ENCODE measurements at places on chromosomes 4 and X.

DNA sequence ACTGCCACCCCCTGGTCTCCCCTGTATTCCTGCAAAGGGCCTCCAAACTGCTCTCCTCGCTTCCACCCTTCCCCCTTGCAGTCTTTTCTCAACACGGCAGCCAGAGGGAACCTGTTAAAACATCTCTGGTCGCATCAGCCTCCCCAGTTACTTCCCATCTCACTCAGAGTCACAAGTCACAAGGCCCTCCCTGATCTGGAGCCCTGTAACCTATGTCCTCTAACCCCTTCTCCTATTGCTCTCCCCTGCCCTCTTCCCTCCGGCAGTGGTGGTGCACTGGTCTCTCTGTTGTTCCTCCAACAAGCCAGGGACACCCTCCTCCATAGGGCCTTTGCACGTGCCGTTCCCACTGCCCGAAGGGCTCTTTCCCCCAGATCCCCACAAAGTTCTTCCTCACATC lies 73.2 kb downstream of the SH3KBP1 start:
- DNase-seq, result no peak

DNA sequence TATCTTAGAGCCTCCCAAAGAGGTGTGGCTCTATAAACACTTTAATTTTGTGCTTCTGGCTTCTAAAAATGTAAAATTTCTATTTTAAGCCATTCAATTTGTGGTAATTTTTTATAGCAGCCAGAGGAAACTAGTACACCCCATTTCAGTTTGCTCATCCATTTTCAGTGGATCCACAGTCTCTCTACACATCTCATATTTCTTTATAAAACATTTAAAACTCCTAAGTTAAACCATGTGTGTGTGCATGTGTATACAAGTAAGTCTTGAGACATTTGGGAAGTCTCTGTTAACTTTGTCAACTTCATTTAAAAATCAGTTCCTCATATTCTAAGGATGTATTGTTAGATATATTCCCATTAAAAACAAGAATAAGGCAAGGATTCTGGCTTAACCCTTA lies 273.2 kb downstream of the IL15 start:
- DNase-seq, result no peak

DNA sequence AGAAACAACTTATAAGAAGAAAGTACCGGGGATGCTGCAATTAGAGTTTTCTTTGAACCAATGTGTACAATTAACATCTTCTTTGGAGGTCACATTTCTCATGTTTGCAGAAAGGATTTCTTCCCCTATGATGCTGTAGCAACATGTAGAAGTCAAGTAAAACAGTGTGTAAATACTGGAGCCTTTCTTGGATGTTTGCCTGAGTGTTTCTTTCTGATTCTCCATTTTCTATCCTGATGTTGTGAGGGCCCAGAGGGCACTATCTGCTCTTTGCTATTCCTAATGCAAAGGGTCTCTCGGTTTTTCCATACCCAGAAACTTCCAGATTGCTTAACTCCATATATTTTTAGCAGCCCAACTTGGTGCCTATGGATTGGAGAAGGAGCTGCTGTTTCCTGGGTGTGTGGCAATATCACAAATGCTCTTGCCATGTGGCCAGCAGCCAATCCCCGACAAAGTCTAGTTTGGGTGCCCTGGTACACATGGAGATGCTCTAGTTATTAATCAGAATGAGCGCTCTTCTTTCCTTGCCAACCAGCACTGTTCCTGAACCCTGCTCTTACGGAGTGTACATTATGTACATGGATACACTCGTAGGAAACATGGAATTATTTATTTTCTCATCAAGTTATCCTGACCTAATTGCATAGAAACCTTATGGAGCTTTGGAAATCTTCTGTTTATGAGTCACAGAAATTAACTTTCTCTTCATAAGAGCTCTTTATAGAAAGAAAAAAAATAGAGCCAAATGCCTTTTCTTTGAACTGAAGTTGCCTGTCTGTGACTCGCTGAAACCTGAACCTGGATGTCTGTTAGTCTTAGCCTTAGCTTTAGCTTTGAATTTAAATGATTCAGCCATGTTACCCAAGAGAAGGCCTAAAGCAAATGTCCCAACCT lies 67.0 kb upstream of the GPC4 start:
- DNase-seq, result no peak

DNA sequence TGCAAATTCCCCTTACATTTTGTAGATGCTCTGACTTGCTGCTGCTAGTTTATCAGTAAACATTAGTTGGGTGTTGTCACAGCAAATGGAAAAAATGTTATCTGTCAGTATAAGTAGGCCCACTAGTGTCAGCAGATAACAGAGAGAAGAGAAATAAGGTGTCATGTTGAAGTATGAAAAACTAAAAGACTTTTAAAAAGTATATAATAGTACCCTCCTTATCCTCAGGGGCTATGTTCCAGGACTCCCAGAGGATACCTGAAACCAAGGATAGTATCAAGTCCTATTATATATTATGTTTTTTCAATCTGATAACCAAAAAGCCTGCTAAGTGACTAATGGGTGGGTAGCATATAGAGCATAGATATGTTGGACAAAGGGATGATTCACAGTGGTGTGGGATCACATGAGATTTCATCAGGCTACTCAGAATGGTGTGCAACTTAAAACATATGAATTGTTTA lies 11.6 kb upstream of the BMP2K start:
- DNase-seq, result peak; percentile 79

DNA sequence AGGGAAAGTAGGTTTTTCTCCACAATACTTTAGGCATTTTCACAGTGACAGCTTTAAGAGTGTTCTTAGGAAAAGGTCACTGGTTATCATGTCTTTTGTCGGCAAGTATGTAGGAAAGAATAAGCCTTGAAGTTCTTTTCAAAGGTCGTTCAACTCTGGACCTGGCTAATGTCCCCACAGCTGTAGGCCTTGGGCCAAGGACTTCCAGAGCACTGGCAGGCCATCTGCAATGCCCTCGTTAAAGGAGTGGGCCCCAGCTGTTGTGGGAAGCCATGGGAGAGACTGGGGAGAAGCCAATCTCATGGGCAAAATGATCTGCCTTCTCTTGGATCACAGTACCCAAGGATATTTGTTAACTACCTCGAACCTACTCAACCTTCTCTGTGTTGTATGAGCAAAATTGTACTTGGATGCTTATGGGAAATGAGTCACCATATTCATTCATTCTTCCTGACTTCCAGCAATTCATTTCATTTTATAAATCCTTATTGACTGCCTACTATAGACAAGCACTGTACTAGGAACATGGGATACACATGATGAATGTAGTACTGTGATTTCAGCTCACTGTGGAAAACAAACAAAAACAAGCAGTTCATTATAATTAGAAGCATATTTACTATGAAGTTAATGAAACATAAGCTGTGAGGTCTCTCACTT lies 141.1 kb upstream of the KIT start:
- peak; percentile 56 for DNase-seq

DNA sequence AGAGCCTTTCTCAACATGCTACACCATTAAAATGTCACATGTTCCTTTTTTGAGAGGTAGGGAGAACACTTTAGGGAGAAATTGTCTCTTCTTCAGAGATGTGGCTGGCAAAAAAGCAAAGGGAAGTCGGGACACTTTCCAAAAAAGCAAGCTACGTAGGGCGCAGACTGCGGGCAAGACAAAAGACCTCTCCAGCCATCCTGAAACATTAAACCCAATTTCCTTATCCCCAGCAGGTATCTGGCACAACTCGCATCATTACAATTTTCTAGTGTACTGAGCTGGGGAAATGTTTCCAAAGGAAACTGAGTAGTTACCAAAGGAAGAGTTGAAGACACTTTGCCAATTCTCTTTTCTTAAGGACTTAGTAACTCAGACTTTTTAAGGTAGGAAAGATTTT lies 116.0 kb downstream of the PACRGL start:
- DNase-seq, result no peak

DNA sequence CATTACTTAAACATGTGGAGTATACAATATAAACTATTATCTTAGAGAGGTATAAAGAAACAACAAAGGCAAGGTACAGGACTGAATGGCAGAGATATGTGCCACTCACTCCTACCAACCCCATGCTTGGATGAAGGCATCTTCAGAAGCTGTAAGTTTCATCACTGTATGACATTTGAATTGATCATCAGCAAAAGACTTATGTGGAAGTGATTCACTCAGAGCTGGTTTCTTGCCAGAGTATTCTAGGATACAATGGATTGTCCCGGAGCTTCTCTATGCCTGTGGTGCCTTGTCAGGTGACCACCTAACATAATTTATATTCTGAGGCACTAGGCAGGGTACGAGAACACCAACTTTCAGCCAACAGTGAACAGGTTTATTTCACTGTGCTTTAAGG lies 392.2 kb downstream of the PPP1R2C start:
- DNase-seq, result no peak

DNA sequence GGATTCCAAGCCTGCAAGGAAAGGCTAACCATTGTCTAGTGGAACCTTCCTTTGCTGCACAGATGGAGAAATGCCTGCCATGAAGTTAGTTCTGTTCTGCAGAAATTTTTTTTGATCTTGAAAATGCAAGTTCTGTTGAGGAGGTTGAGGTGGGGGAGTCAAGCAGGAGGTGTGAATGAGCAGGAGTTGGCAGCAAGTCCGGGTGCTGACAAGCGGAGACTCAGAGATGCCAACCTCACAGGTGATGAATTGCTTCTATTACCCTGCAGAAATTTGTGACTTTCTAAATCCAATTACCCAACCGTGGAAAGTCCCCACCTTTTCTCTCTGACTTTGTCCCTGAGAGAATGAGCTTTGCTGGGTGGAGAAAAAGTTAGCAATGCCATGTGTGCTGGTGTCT lies 350.1 kb downstream of the DHRSX start:
- no peak for DNase-seq

- DNase-seq, result no peak
These were observed 61.6 kb upstream of the STS start for GRCh38 chrX:7085879-7086278.

GRCh38 chrX:14927401-14927800 lies 54.2 kb downstream of the MOSPD2 start:
- DNase-seq, result no peak

DNA sequence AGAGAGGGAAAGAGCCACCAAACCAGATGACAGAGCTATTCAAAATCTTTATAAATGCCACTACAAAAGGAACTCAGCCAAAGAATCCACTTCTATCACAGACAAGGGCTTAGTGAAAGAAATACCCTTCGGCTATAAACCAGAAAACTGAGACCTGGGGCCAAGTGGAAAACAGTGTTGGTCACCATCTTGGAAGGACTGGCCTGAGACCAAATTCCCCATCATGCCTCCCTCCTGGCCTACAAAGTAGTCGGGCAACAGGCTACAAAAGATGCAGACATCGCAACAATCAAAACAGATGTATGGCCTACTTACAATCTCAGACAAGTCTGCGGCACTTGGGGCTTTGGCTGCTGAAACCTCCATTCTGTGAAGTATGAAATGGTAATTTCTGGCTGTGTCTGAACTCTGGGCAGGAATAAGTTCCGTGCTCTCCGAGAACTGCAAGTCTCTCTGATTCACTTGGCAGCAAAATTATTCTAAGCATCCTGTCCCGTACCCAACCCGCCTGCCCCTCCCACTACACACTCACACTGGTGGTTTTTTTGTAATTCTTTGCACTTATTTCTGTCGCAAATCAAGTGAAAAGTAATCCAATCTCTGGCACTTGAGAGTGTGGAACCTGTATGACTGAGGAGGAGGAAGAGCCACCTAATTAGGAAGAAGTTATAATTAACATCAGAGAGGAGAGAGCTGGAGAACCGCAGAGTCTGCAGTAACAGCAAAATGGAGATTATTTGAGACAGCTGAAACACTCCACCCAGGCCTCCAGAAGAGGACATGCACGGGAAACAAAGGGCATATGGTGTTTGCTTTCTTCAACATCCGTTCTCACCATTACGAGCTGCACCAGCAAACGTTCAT lies 87.8 kb downstream of the SH3KBP1 start:
- no peak for DNase-seq

Measured in foreskin melanocyte (primary cell).